ENCODE measurements at places on chromosomes 2 and 18.
A peak's percentile ranks its signal among the peaks of the same experiment; 100 is the strongest.

GRCh38 chr18:13893418-13893760, 21.9 kb downstream of the MC2R start:
- DNase-seq, result no peak

- DNase-seq, result no peak
These were observed 39.6 kb upstream of the RPL31 start for GRCh38 chr2:100962366-100963025.

DNA sequence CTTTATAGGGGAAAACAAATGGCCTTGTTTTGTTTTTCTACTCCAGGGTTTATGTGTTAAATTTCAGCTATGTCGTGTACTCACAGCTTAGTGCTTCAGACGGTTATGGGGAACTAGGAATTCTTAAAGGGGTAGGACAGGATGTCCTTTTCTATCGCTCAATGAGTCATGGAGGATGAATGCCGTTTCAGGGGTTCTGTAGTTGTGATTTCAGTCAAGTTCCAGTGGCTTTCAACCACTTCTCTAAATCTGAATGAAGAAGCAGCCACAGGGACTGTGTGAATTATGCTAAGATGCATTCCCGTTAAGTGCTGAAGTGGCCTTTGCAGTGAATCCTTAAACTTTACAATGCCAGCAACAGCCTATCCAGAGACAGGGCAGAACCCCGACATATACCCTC, 1231.7 kb upstream of the ZEB2 start:
- DNase-seq, result peak; percentile 8

DNA sequence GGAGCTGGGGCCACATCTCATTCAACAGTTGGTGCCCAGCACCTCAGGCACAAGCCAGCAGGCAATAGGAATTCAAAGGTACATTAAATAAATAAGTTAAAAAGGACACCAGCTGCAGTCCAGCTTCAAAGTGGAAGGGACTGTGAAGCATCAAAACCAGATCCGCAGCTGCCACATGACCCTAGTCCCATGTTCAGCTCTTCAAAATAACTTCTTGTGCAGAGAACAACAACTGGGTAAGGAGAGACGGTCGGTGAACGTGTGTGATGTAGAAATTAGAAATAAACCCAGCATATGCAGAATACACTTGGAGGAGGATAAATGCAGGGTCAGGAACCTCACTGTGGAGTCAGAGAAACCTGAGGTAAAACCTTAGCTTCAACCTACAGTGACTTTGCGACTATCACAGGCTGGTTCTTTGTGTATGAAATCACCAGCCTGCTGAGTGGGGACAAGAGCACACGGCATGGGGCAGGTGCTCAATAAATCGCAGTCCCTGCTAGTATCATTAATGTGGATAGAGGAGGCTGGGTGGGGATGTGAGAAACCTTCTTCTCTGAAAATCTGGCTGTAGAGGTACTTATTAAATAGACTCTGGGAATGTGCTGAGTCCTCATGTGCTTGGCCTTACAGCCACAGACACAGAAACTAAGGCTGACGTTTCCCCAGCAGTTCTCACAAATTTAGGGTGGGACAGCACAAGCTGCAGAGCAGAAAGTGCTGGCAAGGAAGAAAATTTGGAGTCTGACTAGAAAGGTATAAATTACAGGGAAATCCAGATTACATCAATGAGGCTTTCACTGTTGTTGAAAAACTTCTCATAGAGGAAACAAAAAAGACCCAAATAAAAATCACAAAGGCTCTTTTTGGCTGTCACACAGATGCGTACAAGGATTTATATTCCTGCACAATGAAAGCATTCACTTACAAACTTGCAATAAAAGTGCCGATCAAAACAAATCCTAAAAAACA, 20.7 kb downstream of the FBXO15 start:
- no peak for DNase-seq

GRCh38 chr18:42649331-42650035, 466.0 kb downstream of the RIT2 start:
- DNase-seq, result no peak

DNA sequence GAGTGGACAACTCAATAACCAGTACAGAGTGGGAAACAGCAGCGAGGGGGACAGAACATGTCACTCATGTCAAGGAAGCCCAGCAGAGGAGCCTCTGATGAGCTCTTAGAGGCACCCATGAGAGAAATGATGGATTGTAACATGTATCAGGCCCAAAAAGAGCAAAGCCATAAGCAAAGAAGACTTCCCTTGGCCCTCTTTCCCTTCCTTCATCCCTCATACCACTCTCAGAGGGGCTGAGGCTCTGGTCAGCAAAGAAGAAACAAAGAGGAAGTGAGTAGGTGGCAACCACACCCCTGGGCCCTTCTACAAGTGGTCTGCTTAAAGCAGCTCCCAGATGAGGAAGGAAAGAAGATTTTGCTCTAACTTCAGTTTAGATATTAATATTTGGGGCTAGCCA, 112.8 kb downstream of the CDC42EP3 start:
- no peak for DNase-seq

DNA sequence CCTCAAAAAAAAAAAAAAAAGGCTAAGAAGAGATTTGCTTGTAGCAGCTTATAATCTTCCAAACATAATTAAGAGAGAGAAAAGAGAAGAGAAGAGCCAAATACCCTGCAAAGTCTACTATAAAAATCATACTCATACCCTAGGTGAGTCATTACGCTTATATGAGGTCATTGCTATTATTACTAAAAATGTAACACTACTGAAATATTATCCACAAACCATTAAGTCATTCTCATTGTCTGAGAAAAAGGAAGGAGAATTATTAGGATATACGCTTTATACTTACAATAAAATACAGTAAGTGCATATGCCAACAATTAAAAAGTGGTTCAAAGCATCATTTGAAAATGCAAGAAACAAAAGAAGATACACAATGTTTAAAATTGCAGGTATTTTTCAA, 66.5 kb downstream of the COLEC12 start:
- no peak for DNase-seq

Data from endothelial cell (in vitro differentiated cells).